ENCODE measurements at places on chromosomes 4 and X. TPM values are rescaled to one million over a fixed set of nuclear protein-coding genes. Genes with fewer than 3 reads are reported as not detected.
A peak's percentile ranks its signal among the peaks of the same experiment; 100 is the strongest.

Gene CFP
- total RNA-seq, result 0.53 TPM

DNA sequence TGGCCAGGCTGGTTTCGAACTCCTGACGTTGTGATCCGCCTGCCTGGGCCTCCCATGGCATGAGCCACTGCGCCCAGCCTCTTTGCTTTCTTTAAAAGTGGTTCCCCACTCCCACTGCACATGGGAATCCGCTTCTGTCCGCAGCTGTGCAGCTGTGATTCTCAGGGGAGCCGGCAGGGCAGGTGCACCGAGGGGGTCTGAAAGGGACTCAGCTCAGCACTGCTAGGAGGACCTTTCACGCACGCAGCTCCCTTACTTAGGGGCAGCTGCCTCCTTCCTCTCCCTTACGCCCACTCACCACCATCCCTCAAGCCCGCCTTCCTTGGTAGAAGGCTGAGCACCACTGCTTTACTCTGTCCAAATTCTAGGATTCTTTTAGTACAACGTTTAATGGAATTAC lies 40.4 kb upstream of the CYP4V2 start:
- DNase-seq, result no peak
- no peaks in the 10 kb centered on the region for H3K4me1 ChIP-seq
- no peaks in the 10 kb centered on the region for H3K27me3 ChIP-seq
- H3K36me3 ChIP-seq, result no peaks in the 10 kb centered on the region
- H3K27ac ChIP-seq, result no peak overlapping the region
- H3K4me3 ChIP-seq, result no peak overlapping the region

DNA sequence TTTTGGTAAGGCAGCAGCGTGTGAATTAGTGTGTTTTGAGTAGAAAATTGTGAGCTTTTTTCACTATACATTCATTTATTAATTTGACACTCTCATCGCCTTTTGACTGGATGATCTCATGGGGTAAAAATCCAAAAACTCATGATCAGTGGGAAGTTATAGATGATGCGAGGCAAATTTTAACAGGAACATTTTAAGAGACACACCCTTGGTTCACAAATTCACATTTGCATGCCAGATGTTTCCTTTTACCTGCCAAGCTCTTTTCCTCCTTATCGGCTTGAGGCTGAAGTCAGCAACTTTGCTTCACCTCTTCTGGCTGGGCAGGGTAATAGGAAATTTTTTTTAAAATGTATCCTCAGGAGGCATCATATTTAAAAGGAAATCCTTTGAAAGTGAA lies 318.0 kb upstream of the HS3ST1 start:
- no peaks in the 10 kb centered on the region for H3K36me3 ChIP-seq
- H3K27ac ChIP-seq, result no peak overlapping the region
- H3K4me3 ChIP-seq, result no peak overlapping the region
- H3K4me1 ChIP-seq, result peaks cover 11% of the 10 kb centered on the region
- H3K27me3 ChIP-seq, result no peaks in the 10 kb centered on the region
- DNase-seq, result no peak

Gene ATP1B4
- total RNA-seq, result not detected

DNA sequence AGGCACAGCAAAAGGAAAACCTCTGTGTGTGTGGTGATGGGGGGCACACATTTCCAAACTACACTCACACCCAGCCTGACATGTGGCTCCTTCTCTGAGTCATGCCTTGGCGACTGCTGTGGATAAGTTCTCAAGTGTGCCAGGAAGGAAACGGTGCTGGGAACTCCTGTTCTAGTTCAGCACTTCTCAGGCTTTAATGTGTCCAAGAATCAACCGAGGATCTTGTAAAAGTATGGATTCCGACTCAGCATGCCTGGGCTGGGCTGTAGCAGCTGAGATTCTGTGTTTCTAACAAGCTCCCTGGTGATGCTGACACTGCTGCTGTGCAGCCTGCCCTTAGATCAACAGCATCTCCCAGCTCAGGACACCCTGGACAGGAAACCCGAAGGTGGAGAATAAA lies 20.2 kb downstream of the CLNK start:
- H3K4me1 ChIP-seq, result no peaks in the 10 kb centered on the region
- no peak overlapping the region for H3K4me3 ChIP-seq
- no peaks in the 10 kb centered on the region for H3K36me3 ChIP-seq
- peak; percentile 35 for DNase-seq
- no peaks in the 10 kb centered on the region for H3K27me3 ChIP-seq

DNA sequence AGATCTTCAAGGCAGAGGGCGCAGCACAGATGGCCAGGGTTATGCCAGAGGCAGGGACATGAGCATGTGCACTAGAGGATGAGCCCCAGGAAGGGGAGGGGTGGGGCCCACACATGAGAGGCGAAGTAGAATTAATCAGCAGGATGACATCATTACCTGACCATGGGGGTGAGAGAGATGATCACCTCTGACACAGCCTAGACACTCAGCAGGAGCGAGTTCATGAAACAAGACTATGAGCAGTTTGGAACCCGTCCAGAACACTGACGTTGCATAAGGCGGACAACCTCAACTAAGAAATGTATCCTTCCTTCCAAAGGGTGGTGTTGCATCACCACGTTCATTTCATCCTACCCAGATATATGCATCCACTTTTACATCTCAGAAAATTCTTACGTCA lies 446.7 kb upstream of the TENM3 start:
- H3K36me3 ChIP-seq, result no peaks in the 10 kb centered on the region
- no peaks in the 10 kb centered on the region for H3K27me3 ChIP-seq
- no peaks in the 10 kb centered on the region for H3K4me1 ChIP-seq
- H3K4me3 ChIP-seq, result no peak overlapping the region

- no peak overlapping the region for H3K27ac ChIP-seq
- H3K27me3 ChIP-seq, result no peaks in the 10 kb centered on the region
- no peaks in the 10 kb centered on the region for H3K4me1 ChIP-seq
- H3K4me3 ChIP-seq, result no peak overlapping the region
- no peak for DNase-seq
- no peaks in the 10 kb centered on the region for H3K36me3 ChIP-seq
These were observed 30.7 kb downstream of the MSN start for GRCh38 chrX:65697915-65698796.

GRCh38 chr4:81565142-81565870 lies 93.6 kb upstream of the RASGEF1B start:
- H3K27ac ChIP-seq, result no peak overlapping the region
- no peaks in the 10 kb centered on the region for H3K4me1 ChIP-seq
- no peak for DNase-seq
- H3K27me3 ChIP-seq, result no peaks in the 10 kb centered on the region
- H3K36me3 ChIP-seq, result no peaks in the 10 kb centered on the region

Gene PARM1
- total RNA-seq, result 0.44 TPM

Gene UGT2B15
- not detected for total RNA-seq

DNA sequence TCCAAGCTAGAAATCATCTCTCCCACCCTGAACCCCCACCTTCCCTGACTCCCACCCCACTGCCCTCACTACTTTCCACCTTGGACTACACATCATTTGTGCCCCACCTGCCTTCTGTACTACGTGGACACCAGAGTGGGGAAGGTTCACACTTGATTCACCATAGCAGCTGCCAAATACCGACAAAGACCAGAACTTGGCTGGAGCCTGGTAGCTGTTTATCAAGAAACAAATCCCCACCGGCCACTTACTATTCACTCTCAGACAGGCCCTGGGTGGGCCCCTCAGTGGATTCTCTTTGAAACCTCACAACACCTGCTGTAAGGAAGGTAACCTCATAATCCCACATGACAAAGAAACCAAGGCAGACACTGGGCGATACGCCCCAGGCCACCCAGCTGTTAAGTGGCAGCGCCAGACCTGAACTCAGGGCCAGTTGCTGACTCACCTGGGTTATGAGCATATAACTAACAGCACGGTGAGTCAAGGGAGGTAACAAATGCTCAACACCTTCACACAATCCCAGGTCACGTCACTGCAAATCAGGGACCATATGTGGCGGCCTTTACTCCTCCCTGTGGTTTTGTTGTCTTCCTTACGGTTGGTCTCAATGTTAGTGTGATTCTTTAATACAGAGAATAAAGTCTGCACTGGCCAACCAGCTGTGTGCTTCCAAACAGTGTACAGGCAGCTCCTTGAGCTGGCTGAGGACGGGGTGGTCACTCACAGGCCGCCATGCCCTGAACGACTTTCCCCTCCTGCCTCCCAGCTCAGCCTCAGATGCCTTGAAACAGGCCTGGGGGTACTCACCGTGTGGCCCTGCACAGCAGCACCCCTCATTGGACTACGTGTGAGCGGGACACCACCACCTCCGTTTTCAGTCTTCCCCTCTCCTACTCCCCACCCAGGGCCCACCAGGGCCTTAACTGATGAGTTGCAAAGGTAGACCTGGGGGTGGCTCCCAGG lies 7.5 kb downstream of the WDR1 start:
- no peak overlapping the region for H3K27ac ChIP-seq
- DNase-seq, result peak; percentile 49
- peaks cover 26% of the 10 kb centered on the region for H3K4me1 ChIP-seq
- H3K4me3 ChIP-seq, result no peak overlapping the region

Measured in PC-9 (cell line).